Activated CD4-positive, CD25-positive, alpha-beta regulatory T cell (primary cell): ENCODE measurements at places on chromosomes 1 and 21.

GRCh38 chr1:93595743-93596142, 85.9 kb downstream of the BCAR3 start:
- DNase-seq = no peak

GRCh38 chr1:24293392-24294227, 25.5 kb upstream of the GRHL3 start:
- DNase-seq = no peak

DNA sequence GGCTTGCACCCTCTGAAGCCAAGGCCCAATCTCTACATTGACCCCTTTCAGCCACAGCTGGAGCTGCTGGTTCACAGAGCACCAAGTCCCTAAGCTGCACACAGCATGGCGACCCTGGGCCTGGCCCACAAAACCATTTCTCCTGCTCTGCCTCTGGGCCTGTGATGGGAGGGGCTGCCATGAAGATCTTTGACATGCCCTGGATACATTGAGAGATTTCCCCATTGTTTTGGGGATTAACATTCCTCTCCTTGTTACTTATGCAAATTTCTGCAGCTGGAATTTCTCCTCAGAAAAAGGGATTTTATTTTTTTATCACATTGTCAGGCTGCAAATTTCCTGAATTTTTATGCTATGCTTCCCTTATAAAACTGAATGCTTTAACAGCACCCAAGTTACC, 235.8 kb downstream of the COL11A1 start:
- DNase-seq = no peak

GRCh38 chr21:41873005-41873404, 6.1 kb downstream of the PRDM15 start:
- no peak for DNase-seq
